Fibroblast of skin of abdomen (primary cell): ENCODE measurements at places on chromosomes 2 and 18.

- DNase-seq = peak; percentile 6
These were observed 38.0 kb upstream of the SNED1 start for GRCh38 chr2:240960309-240960970.

DNA sequence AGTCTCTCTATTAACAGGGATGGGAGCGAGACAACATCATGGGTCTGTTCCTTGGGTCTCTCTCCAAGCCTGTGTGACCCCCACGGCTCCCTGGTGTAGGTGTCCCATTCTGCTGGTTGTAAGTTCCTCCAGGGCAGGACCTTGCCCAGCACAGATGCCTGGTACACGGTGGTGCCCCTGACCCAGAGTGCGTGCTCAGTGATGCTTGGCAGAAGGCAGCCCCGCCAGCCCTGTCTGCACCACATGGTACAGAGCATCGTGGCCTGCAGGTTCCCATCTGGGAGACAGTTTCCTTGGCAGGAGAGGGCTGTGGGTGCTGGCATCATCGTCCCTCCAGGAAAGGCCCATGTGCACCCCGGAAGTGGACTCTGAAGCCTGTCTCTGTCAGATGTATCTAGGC lies 249.0 kb downstream of the KLHL29 start:
- no peak for DNase-seq

DNA sequence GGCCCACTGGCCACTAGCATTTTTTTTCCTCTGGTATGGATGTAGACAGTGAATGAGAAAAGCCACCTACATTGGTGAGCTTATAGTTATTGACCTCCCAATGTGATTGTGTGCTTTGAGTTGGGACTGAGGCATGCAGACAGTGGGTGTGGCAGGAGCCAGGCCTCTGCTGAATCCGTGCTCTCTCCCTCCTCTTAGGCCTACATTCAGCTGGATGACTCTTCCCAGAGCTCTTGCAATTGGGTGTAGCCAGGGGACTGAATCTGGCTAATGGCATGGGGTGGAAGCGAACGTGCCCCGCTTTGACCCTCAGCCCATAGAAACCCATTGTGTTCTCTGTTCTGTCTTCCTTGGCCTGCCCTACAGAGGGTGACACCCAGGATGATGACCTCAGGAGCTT lies 698.3 kb upstream of the HS6ST1 start:
- no peak for DNase-seq

GRCh38 chr2:133940134-133940533 lies 313.7 kb upstream of the MGAT5 start:
- no peak for DNase-seq

GRCh38 chr2:171837736-171838135 lies 56.3 kb downstream of the SLC25A12 start:
- no peak for DNase-seq

DNA sequence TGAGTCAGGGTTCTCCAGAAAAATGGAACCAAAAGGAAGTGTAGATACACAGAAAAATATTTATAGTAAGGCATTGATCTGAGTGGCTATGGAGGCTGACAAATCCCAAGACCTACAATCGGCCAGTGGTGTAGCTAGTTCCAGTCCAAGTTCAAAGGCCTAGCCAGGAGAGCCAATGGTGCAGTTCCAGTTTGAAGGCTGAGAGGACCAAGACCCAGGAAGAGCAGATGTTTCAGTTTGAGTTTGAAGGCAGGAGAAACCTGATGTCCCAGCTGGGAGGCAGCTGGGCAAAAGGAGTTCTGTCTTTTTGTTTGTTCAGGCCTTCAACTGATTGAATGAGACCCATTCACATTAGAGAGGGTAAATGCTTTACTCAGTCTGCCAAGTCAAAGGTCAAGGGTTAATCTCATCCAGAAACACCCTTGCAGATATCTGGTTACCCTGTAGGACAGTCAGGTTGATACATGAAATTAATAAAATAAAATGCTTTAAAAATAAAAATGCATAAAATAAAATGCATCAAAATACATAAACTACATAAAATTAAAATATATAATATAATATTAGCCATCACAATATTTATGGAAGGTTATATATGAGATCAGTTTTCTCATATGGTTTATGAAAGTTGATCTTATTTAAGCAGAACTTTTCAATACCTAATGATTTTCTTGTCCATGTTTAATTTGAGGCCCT lies 38.7 kb downstream of the KCNE4 start:
- no peak for DNase-seq

- DNase-seq = no peak
These were observed 970.2 kb downstream of the BCL11A start for GRCh38 chr2:59583173-59583765.

GRCh38 chr2:239380831-239381708 lies 19.8 kb downstream of the HDAC4 start:
- DNase-seq = no peak

- no peak for DNase-seq
These were observed 9.1 kb upstream of the TMX3 start for GRCh38 chr18:68724021-68724420.

GRCh38 chr2:221477714-221478484 lies 94.2 kb downstream of the EPHA4 start:
- no peak for DNase-seq

GRCh38 chr2:6065703-6066102 lies 373.5 kb downstream of the SOX11 start:
- DNase-seq = no peak

DNA sequence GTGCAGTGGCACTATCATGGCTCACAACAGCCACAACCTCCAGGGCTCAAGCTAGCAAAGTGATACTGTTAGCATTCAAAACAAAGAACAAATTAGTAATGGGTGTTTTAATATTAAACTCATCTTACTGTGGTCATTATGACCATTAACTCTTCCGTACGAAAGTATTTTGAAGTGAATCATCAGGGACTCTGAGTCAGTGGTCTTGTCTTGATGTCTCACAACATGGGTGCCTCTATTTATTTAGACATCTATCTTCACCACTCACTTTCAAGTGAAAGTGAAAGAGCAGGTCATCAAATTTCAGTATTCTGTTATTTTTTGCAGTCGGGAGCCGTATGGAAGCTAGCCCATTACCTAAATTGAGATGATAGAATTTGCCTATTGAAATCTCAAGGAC lies 1118.2 kb downstream of the DPP10 start:
- DNase-seq = no peak

- DNase-seq = peak; percentile 36
These were observed 219.8 kb downstream of the RAD51AP2 start for GRCh38 chr2:17298453-17298852.

GRCh38 chr2:229996320-229996719 lies 72.4 kb downstream of the SLC16A14 start:
- DNase-seq = peak; percentile 70
